ENCODE measurements at places on chromosomes 2 and 18.

GRCh38 chr2:23607925-23608324, 222.9 kb downstream of the KLHL29 start:
- no peak for DNase-seq

- DNase-seq, result no peak
These were observed 29.0 kb downstream of the IMPA2 start for GRCh38 chr18:12010187-12010802.

GRCh38 chr2:102424754-102425153, 1.8 kb downstream of the IL18RAP start:
- DNase-seq, result no peak

GRCh38 chr2:231542136-231542535, 11.9 kb upstream of the NMUR1 start:
- DNase-seq, result no peak

DNA sequence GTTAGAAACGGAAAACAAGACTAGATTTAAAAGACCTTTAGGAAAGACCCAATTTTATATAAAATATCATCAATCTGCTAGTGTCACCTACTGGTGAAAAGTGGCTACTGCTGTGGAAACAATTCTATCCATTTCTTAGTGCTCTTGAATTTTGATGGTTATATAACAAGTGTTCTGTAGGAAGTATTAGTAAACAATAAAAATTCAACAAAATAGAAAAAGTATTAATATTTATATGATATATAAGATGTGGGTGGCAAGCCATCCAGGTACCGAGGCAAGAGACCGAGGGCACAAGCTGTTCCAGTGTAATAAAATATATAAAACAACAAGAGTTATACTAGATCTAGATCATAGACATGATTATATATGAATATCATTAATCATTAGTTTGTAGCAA, 6.2 kb upstream of the TMEM87B start:
- DNase-seq, result no peak

- DNase-seq, result no peak
These were observed 97.5 kb upstream of the LDLRAD4 start for GRCh38 chr18:13120983-13121441.

GRCh38 chr2:222733846-222734702, 62.6 kb downstream of the MOGAT1 start:
- no peak for DNase-seq

DNA sequence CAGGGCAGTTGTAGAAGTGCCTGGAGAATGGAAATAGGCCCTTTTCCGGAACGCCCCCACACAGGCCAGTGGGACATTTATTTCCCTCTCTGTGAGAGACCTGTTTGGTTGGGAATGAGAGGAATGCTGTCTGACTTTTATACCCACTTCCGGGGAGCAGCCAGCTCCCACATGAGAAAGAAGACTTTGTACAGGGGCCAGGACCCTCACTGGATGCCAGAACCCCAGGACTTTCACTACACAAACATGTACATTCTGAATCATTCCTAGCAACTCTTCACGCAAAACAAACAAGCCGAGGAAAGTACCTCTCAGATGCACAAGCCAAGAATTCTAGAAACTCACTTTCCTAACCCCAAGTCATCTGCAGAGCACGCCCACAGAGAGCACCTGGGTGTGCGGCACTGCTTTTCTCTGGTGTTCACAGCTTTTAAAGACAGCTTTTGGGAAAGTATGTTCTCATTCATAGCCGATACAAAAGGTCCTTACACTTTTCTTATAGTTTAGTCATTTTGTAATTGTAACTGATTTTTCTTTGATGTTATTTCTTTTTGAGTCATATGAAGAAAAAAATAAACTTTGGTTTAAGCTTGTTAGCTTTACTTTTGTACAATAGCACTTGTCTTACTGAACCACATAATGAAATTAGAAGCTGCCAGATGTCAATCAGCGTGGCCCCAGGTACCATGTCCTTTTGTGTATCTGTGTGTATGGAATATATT, 856.1 kb upstream of the ID2 start:
- no peak for DNase-seq

DNA sequence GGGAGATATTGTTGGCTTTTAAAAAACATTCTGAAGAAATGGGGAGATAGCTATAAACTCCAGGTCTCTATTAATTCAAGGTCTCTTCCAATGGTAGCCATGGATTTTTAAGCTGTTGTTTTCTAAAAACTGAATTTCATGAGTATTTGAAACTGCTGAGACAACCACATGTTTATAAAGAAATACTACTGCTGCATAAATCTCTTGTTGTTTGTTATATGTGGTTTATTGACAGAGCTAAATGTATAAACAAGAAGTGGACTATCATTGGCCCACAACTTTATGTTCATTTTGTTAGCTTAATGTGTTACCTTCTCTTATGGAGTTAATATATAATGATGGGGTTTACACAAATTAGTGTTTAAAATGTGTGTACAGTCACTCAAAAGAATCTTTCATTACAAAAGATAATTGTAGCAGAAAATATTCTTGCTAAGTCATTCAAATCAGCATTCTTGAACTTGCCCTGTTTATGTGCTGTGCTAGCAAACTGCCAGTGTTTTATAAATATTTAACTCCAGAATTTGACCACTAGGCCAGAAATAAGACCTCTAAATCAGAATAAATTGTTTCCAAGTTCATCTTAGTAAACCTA, 242.1 kb downstream of the TMX3 start:
- DNase-seq, result no peak

- DNase-seq, result no peak
These were observed 116.9 kb downstream of the ALPK2 start for GRCh38 chr18:58511897-58512581.

DNA sequence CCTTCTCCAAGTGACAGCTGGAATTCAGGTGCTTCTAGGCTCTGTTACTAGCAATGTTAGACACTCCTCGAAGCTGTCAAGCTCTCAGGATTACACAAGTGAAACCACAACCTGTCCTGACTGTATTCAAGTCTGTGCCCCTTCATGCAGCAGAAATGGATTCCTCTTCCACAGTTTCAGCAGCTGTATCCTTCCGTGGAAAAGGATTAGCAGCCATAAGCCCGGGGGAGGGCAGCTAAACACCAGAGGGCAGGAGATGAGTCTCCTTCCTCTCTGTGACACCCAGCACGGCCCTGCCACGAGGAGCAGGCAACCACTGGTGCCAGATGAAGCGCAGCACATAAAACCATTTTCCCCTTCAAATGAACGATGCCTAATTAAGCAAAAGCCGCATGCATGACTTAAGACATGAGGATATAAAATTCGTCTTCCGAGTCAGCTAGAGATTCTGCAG, 1.2 kb downstream of the ST3GAL5 start:
- no peak for DNase-seq
